ENCODE measurements at places on chromosomes 3 and 15. TPM values are rescaled to one million over a fixed set of nuclear protein-coding genes. Genes with fewer than 3 reads are reported as not detected.

GRCh38 chr3:143529018-143529478 is 319.2 kb downstream of the SLC9A9 start:
- no peak for DNase-seq

DNA sequence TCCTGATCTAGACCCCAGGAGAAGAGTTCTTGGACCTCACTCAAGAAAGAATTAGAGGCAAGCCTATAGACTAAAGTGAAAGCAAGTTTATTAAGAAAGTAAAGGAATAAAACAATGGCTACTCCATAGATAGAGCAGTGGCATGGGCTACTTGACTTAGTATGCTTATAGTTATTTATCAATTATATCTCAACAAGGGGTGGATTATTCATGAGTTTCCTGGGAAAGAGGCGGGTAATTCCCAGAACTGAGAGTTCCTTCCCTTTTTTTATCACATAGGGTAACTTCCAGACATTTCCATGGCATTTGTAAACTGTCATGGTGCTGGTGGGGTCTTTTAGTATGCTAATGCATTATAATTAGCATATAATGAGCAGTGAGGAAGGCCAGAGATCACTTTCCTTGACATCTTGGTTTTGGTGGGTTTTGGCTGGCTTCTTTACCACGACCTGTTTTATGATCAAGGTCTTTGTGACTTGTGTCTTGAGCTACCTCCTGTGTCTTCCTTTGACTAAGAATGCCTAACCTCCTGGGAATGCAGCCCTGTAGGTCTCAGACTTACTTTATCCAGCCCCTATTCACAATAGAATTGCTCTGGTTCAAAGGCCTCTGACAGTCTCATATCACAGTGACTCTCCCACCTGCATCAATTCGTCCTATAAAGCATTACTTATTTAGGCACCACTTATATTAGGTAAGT is 35.3 kb upstream of the PLSCR2 start:
- DNase-seq, result no peak

DNA sequence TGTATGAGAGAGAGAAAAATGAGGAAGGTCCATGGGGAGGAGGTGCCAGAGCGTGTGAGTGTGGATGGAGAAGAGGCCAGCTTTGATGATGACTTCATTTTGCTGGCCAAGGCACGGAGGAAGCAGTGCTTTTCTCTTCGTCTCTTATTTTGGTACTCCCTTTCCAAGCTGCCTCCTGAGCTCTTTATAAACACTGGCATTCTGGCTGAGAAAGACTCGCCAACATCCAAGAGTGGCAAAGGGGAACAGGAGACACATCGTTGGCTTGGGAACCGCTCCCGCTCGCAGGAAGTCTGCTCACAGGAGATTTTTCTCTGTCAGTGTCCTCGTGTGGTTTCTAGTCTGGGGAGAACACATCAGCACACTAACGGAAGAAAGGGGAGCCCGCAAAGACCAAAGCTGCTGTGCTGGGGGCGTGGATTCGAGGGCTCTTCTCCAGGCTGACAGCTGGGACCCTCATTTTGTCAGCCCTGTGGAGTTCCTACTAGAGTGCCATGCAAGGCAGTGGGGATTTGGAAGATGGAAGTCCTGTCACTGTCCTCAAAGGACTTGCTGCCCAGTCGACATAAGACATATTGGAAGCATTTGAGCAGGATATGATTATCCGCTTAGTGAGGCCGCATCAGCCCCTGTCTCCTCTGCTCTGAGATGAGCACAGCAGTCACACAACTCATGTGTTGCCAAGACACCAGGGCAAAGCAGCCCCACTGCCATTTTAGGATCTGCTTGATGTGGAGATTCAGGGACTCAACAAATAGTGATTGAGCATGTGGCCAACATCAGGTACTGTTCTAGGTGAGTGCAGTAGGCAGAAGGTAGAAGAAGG is 8.0 kb upstream of the SEMA4B start:
- no peak for DNase-seq

DNA sequence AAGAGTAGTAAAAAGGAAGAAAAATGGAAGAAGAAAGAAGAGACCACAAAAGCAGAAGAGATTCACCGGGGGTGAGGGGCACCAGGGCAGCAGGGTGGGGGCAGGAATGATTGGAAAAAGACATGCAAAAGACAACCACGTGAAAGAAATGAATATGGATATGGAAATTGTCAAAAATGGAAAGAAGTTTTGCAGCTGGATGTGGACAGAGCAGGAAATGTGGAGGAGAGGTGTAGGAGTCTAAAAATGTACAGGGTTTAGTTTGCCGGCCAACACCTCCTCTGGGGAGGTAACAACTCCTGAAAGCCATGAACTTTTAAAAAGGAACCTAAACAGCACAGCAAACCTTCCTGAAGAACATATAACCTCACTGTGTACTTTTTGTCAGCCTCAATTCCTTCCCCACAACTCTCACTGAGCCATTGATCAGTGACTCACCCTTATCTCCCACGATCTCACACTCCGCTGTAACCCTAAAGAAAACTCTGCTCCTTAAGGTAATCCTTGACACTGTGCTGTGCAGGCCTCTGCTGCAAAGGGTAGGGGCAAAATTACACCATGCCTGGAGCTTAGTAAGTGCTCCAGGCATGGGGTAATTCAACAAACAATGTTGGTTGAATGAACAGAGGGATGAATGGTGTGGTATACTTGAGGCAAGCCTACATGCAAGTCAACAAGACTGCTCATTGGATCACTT is 100.2 kb upstream of the BOC start:
- no peak for DNase-seq

GRCh38 chr15:50189633-50190032 is 7.6 kb downstream of the SLC27A2 start:
- no peak for DNase-seq

DNA sequence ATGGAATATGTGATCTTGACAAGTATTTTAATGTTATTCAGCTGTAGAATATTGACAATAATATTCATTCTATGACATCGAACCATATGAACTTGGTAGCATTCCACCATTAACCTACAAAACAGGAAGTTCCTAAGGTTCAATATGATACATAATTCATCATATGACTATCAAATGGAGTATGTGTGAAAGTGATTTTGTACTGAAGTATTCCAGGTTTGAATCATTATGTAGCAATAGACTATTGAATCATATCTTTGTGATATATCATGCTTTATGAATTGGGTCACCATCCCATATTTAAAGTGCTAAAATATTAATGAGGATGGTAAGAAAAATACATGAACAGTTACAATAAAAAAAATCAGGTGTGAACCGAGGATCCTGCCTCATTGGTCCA is 95.1 kb downstream of the TP63 start:
- DNase-seq, result no peak

DNA sequence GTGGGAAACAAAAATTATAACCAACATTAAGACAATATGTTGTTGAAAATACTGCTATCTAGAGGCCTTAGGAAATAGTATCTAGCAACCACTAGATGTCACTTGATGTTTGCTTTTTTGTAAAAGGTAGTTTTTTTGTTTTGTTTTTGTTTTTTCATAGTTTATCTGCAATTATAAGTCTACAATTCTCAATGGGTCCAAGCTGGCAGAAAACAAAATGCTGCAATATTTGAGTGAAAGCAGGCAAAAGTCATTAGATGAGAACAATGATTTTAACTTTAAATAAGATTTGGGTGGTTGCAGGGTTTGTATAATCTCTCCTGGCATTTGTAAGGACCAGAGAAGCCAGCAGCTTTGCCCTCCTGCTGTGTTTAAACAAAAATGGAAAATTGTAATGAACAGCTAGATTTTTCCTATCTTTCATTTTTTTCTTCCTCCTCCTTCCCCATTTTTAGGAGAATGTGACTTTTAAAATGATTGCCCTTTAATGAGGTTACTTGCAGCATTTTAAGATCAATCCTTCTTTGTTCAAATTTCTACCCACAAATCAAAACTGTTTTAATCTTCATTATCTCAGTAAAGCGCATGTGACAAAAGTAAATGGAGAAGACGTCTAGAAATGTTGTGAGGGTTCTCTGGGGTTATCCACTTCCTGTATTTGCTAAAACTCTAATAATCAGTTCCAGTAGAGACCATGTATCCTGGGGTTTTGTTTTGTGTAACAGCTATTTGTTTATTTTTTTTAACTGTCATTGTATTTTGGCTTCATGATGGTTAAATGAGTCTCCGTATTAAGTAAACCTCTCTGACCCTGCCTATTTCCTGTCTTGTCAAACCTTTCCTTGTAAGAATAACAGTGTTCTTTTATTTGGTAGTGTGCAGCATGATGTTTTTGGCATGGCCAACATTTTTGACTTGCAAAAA is 27.3 kb downstream of the DUT start:
- DNase-seq, result no peak

DNA sequence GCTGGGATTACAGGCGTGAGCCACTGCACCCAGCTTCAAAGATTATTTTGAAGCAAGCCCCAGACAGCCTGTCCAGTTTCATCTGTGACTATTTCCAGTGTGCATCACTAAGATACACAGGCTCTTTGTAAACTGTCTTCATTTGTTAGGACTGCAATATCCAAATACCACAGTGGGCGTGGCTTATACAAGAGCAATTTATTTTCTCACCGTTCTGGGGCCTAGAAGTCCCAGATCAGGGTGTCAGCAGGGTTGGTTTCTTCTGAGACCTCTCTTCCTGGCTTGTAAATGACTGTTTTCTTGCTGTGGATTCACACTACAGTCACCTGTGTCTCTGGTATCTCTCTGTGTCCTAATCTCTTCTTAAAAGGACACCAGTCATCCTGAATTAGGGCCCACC is 59.7 kb downstream of the RLBP1 start:
- DNase-seq, result no peak

DNA sequence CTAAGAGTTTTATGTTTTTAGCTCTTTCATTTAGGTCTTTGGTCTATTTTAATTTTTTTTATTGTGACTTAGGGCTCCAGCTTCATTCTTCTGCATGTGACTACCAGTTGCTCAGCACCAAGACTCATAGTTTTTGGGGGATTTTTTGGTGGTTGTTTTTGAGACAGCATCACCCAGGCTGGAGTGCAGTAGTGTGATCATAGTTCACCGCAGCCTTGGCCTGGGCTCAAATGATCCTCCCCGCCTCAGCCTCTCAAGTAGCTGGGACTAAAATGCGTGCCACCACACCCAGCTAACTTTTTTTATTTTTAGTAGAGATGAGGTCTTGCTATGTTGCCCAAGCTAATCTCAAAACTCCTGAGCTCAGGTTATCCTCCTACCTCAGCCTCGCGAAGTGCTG is 19.4 kb downstream of the CDV3 start:
- no peak for DNase-seq

DNA sequence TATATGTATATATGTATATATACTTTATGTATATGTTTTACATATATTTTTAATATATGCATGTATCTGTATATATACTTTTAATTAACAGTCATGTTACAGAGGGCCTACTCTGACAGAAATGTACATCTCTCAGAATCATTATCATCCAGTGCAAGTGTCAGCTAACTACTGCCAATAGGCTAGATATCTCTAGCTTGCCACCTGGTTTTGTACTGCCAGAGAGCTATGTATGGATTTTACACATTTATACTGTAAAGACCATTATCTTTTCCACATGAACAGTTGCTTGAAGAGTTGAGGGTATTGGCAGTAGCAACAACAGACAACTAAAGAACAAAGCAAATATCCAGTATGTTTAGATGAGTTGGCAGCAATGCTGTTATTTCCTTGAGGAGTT is 99.7 kb upstream of the VGLL3 start:
- DNase-seq, result no peak

DNA sequence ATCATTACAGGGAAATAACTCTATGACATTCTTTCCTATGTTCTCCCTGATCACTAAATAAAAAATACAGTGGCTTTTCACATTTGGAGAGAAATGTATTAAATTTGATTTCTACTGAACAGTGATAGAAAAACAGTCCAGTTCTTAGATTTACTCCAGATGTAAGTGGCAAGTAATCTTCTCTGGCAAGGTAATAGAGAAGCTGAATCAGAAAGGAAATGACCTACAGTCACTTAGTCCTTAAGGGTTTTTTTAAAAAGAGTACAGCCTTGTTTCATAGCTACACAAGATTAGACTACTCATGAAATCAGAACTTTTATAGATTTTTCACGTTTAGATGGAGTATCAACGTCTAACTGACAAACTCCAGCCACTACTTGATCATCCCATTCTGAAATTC is 236.9 kb downstream of the CADPS start:
- no peak for DNase-seq

GRCh38 chr3:54863366-54863765 is 64.5 kb downstream of the LRTM1 start:
- DNase-seq, result no peak

DNA sequence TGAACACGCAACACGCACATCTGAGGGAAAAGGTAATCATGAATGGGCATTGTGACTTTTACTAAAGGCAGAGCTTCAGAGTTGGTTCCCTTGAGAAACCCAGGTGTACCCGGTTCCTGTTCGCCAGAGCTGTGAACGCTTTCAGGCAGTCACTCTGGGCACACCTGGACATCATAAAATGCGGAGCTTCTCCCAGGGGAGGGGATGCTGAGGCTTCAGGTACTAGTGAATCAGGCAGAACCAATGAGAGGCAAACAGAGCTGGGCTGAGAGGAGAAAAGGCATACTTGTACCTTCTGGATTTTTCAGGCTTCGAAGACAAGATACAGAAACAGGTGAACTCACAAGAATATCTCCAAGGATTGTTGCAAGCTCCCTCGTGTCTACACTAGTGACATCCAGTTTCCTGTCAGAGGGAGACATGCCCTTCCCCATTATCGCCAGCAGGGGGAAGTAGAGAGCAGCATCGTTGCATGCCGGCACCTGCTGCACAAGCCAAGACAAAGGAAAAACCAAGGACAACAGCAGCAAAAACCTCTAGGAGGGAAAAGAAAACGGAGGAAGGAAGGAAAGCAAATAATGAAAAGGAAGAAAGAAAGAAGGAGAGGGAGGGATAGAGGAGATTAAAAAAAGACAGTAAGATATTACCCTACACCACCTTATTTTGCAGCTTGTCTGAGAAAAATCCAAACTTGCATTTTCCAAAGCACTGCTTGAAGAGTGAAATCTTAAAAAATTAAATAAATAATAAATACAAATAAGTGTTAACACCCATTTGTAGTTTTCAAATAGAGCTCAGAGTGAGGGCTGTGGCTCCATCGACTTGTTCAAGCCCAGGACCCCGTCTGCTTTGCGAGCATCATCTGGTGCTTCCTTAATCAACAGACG is 2.0 kb downstream of the AHSG start:
- no peak for DNase-seq

- DNase-seq, result no peak
These were observed 6.9 kb downstream of the MTMR10 start for GRCh38 chr15:30984542-30984941.

GRCh38 chr15:60918234-60918959 is 310.7 kb downstream of the RORA start:
- DNase-seq, result no peak

DNA sequence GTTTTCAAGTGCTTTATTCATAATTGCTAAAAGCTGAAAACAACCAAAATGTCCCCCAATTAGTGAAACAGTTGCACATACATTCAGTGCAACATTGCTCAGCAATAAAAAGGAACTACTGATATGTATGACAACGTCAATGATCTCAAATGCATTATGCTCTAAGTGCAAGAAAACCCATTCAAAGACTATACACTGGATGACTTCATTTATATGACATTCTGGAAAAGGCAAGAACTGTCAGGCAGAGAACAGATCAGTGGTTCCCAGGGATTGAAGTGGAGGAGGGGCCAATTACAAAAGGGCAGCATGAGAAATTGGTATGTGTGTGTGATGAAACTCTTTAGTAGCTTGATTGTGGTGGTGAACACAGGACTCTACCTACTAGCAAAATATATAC is 585.6 kb downstream of the TBL1XR1 start:
- DNase-seq, result no peak

- DNase-seq, result no peak
These were observed 185.3 kb upstream of the FEZF2 start for GRCh38 chr3:62558549-62559112.

The MOBP gene
- not detected for total RNA-seq

The ZPLD1 gene
- not detected for total RNA-seq

The SYNPR gene
- not detected for total RNA-seq

The CDCP1 gene
- 7.3 TPM for total RNA-seq

The SCN11A gene
- total RNA-seq, result 0.07 TPM

The CCR5 gene
- total RNA-seq, result 0.95 TPM

Measured in thoracic aorta (tissue), 2 donors.